ENCODE measurements at places on chromosomes 4 and X.
A peak's percentile ranks its signal among the peaks of the same experiment; 100 is the strongest.

DNA sequence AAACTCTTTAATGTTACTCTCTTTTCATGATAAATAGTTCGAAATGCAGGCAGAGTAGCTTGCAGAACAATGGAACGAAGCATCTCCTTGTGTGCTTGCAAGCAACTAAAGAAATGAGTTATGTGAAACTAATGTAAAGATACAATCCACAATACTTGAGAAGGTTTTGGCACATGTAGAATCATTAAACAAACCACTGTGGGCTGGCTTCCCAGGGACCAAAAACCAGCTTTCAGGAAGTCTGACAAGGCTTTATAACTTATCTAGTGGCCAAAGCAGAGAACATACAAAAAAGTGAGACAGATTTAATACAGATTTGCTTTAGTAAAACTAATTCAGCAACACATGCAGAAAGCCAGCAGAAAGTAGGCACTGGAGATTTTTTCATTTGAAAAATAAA is 1673.8 kb upstream of the AGA start:
- DNase-seq, result no peak

GRCh38 chr4:40316333-40316781 is 18.8 kb upstream of the CHRNA9 start:
- peak; percentile 68 for DNase-seq

DNA sequence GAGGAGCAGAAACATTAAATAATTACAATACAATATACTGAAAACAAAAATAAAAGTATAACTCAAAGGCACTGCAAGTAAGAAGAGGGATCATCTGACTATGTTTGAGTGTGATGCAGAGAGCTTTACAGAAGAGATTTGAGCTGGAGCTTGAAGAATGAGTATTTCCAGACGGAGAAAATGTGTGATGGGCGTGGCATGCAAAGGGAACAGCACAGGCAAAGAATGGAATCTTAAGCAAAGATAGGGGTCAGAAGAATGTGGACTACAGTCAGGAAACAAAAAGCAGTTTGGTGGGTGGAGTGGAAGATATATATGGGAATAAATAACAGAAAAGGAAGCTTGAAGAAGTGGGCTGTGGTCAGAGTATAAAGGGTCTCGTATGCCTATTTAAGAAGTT is 45.5 kb downstream of the OPHN1 start:
- DNase-seq, result no peak

- DNase-seq, result no peak
Observed at GRCh38 chr4:176833400-176834175, 40.9 kb upstream of the VEGFC start.

DNA sequence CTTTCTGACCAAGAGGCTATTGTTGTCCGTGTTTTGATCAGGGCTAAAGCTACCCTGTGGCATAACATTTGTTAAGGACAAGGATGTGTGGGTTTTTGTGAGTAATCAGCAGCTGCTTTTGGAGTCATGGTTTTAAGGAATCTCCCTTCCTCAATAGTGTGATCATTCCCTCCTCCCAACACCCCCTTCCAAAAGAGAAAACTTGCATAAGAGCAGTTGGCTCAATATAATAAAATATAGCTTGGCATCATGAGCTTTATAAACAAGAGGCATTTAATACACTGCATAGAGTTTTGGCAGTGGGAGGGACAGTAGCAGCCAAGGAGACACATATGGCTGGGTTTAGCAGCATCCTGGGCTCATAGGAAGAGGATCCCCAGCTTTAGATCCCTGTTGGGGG is 84.7 kb downstream of the NHS start:
- DNase-seq, result no peak

DNA sequence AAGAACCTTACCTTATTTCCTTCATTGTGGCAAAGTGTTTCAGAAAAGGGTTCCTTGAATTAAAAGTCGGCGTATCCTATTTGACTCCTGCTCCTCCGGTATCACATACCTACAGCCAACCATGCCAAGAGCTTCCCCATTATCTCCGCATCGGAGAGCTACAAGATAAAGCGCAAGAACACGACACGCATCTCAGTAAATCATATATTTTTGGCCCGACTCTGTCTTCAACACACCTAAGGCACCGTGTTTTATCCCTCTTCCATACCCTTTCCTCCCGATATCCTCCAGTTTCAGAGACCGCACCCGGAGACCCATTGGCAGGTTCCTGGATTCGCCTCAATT is 497 bp upstream of the THAP9 start:
- no peak for DNase-seq

- no peak for DNase-seq
Observed at GRCh38 chr4:11805842-11806241, 377.1 kb upstream of the HS3ST1 start.

- no peak for DNase-seq
Observed at GRCh38 chr4:67886281-67886680, 2.5 kb upstream of the TMPRSS11D start.

GRCh38 chr4:141238186-141238585 is 17.5 kb downstream of the ZNF330 start:
- DNase-seq, result no peak

GRCh38 chr4:159307929-159308328 is 205.1 kb downstream of the RAPGEF2 start:
- no peak for DNase-seq

DNA sequence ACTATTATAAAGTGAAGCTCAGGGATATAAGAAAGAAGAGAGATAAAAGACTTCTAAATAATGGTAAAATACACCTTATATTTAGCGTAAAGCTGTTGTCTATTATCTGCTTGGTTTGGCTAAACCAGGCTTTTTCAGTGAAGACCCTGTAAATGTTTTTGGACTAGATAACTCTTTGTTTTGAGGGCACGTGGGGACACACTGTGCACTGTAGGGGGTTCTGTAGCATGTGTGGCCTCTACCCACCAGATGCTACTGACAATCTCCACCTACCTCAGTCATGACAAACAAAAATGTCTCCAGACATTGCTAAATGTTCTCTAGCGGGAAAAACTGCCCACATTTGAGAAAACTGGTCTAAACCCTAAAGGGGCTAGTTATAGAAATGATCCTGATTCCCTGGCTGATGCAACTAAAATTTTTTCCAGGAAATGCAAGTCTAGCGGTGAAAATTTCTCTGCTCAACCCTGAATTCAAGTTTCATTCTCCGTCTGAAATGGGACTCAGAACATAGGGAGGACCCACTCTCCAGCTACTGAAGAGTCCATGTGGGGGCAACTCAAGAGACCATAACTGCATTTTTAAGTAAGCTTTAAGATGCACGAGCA is 355.2 kb upstream of the RASGEF1B start:
- no peak for DNase-seq

GRCh38 chrX:119155416-119156035 is 27.9 kb upstream of the KIAA1210 start:
- DNase-seq, result no peak

GRCh38 chrX:50577326-50577725 is 106.7 kb upstream of the DGKK start:
- no peak for DNase-seq

- no peak for DNase-seq
Observed at GRCh38 chr4:79514621-79515329, 106.7 kb upstream of the GK2 start.

- DNase-seq, result no peak
Observed at GRCh38 chrX:16148896-16149295, 18.4 kb upstream of the MAGEB17 start.

GRCh38 chr4:1329408-1330371 is 17.3 kb upstream of the UVSSA start:
- DNase-seq, result peak; percentile 57

DNA sequence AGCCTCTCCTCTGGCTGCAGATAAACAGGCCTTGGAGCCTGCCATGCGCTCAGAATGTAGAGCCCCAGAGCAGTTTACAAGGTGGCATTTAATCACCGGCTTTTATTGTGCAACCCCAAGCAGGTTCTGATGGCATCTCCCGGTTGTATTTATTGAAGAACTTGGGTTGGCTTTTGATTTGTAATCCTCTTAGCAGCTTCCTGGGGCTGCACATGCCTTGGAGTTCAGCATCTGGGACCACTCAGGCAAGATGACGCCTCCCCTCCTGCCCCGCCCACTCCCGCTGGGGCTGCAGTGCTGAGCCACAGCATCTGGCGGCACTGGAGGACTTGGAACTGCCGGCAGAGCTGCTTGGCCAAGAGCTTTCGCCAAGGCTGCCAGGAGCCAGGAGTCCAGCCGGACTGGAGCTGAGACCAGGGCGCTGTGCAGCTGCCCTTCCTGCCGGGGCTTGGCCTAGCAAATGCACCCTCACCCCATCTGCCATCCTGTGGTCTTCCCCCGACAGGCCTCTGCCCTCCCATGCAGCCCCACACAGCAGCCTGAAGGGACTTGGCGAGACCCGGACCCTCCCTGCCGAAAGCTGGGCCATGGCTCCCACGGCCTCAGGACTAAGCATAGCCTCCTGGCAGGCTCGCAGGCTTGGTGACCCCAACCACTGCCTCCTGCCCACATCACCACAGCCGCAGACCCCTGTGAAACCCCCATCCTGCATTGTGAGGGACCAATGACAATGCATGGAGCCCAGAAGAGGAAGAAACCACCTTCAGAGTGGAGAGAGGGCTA is 5.4 kb downstream of the HTRA3 start:
- DNase-seq, result no peak

- no peak for DNase-seq
Observed at GRCh38 chr4:24643774-24644520, 59.6 kb upstream of the DHX15 start.

DNA sequence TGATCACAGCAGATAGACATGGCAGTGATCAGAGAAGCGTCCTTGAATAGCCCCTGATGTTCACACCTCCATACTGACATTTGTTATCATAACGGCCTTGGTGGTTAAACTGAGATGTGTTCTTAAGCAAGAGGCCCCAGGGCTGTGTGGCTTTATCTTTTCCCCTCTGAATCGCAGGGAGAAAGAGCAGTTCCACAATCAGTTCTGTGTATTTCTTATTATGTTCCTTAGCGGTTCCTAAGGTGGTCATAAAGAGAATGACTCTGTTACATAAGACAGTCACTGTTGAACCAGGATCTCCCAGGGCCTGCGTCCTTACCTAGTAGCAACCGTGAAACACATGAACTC is 52.8 kb upstream of the CBR4 start:
- DNase-seq, result no peak

- no peak for DNase-seq
Observed at GRCh38 chrX:77776659-77777058, 9.4 kb downstream of the ATRX start.

All from CD4-positive, alpha-beta T cell treated with Interferon alpha-2 for 1 hour (primary cell).